ENCODE measurements at places on chromosomes 5 and 9. TPM values are rescaled to one million over a fixed set of nuclear protein-coding genes. Genes with fewer than 3 reads are reported as not detected.

- H3K4me1 ChIP-seq = peaks cover 60% of the 10 kb centered on the region
- no peak overlapping the region for H3K4me3 ChIP-seq
- H3K27ac ChIP-seq = no peak overlapping the region
- DNase-seq = no peak
Observed at GRCh38 chr5:16726538-16726946, 109.7 kb upstream of the RETREG1 start.

The PTTG1 gene
- total RNA-seq = 167 TPM

- no peak overlapping the region for H3K4me3 ChIP-seq
- peaks cover 3% of the 10 kb centered on the region for H3K36me3 ChIP-seq
Observed at GRCh38 chr9:5448461-5449435, 1.6 kb upstream of the CD274 start.

- no peak for DNase-seq
- no peaks in the 10 kb centered on the region for H3K36me3 ChIP-seq
- peaks cover 39% of the 10 kb centered on the region for H3K4me1 ChIP-seq
- H3K27ac ChIP-seq = no peak overlapping the region
- H3K4me3 ChIP-seq = no peak overlapping the region
- no peaks in the 10 kb centered on the region for H3K27me3 ChIP-seq
Observed at GRCh38 chr9:133116346-133117231, 4.5 kb downstream of the RALGDS start.

GRCh38 chr5:43065387-43065947, 25.3 kb upstream of the ANXA2R start:
- DNase-seq = no peak
- no peaks in the 10 kb centered on the region for H3K27me3 ChIP-seq
- peaks cover 31% of the 10 kb centered on the region for H3K4me1 ChIP-seq
- H3K27ac ChIP-seq = peak overlapping the region; percentile 100
- H3K36me3 ChIP-seq = peaks cover 6% of the 10 kb centered on the region

- no peak for DNase-seq
- H3K27me3 ChIP-seq = peaks cover 67% of the 10 kb centered on the region
- H3K4me3 ChIP-seq = peak overlapping the region; percentile 91
- no peaks in the 10 kb centered on the region for H3K36me3 ChIP-seq
- H3K4me1 ChIP-seq = peaks cover 31% of the 10 kb centered on the region
Observed at GRCh38 chr5:84381502-84382362, 2.9 kb downstream of the EDIL3 start.

The CCDC192 gene
- total RNA-seq = 1.3 TPM

DNA sequence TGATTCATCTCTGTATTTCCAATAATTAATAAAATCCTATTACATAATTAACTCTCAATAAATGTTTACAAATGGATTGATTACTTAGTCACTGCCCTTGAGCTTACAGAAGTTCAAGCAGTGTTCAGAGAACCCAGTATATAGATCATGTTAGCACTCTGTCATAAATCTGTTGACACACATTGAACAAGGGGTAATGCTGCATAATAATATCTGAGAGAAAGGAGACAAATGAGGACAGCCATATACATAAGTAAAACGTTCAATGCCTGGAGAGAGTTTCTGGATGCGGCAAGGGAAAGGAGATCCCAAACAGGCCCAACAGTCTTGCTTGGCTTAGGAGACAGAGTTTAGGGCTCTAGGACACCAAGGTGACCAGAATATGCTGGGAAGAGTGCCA, 270.2 kb downstream of the FBXL17 start:
- DNase-seq = no peak
- no peak overlapping the region for H3K27ac ChIP-seq
- no peak overlapping the region for H3K4me3 ChIP-seq
- peaks cover 6% of the 10 kb centered on the region for H3K4me1 ChIP-seq
- H3K27me3 ChIP-seq = no peaks in the 10 kb centered on the region

The TMEM215 gene
- total RNA-seq = 0.57 TPM

The BRINP1 gene
- 0.86 TPM for total RNA-seq

DNA sequence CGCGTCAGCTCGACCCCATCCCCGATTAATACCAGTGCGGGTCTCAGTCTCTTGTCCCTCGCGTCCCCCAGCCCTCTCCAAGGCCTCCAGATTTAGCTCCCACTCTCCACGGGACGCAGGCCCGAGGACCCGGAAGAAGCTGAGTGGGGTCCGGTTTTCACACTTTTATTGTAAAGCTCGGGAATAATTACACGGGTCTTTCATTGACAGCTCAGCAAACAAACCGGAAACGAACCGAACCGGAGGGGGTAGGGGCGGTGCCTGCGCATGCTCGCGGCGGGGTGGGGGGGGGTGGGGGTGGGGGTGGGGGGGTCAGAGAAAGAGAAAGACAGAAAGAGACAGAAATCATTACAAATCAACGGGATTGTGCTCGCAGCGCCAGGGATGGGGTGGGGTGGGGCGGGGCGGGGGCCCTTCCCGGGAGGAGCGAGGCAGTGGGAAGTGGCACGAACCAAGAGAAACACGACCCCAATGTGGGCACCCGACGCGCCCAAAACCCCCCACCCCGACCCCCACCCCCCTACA, 27.9 kb downstream of the PCDH1 start:
- H3K4me1 ChIP-seq = peaks cover 29% of the 10 kb centered on the region
- no peak for DNase-seq
- peak overlapping the region; percentile 92 for H3K4me3 ChIP-seq

- no peak overlapping the region for H3K4me3 ChIP-seq
- no peaks in the 10 kb centered on the region for H3K4me1 ChIP-seq
- no peaks in the 10 kb centered on the region for H3K27me3 ChIP-seq
- no peak overlapping the region for H3K27ac ChIP-seq
Observed at GRCh38 chr5:84478603-84479002, 93.9 kb upstream of the EDIL3 start.

The ALDOB gene
- total RNA-seq = not detected

DNA sequence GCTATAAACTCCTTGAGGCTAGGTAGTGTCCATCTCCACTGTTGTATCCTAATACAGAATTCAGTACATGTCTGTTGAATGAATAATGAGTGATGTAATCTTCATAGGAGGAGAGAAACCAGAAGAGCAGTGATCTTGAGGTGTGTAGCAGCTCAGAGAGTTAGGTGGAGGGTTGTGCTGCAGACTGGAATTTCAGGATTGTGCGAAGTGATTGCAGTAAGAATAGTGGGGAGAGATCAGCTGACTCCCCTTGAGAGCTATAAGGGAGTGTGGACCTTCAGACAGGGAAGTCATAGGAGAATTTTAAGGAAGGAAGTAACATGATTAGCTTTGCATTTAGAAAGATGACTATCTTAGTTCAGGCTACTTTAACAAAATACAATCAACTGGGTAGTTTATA, 4.4 kb downstream of the SNX24 start:
- DNase-seq = no peak
- peak overlapping the region; percentile 1 for H3K27ac ChIP-seq
- H3K4me1 ChIP-seq = peaks cover 45% of the 10 kb centered on the region
- peaks cover 1% of the 10 kb centered on the region for H3K27me3 ChIP-seq

The CEL gene
- total RNA-seq = 3.5 TPM

- DNase-seq = no peak
- H3K4me3 ChIP-seq = no peak overlapping the region
- H3K27me3 ChIP-seq = peaks cover 18% of the 10 kb centered on the region
- no peaks in the 10 kb centered on the region for H3K36me3 ChIP-seq
- H3K4me1 ChIP-seq = no peaks in the 10 kb centered on the region
Observed at GRCh38 chr5:110909415-110909814, 162.1 kb upstream of the TSLP start.

- H3K27me3 ChIP-seq = no peaks in the 10 kb centered on the region
- no peak overlapping the region for H3K4me3 ChIP-seq
- H3K4me1 ChIP-seq = no peaks in the 10 kb centered on the region
- no peak for DNase-seq
- H3K36me3 ChIP-seq = peaks cover 2% of the 10 kb centered on the region
Observed at GRCh38 chr5:168427224-168427623, 59.0 kb upstream of the RARS1 start.

The ADCY2 gene
- total RNA-seq = 3.5 TPM

The LHFPL2 gene
- 15.0 TPM for total RNA-seq

The GBA2 gene
- total RNA-seq = 95.9 TPM

The MFAP3 gene
- total RNA-seq = 38.2 TPM

The EFNA5 gene
- total RNA-seq = 42.2 TPM

- H3K4me1 ChIP-seq = peaks cover 20% of the 10 kb centered on the region
- peaks cover 2% of the 10 kb centered on the region for H3K36me3 ChIP-seq
- no peak for DNase-seq
- H3K27me3 ChIP-seq = peaks cover 93% of the 10 kb centered on the region
Observed at GRCh38 chr5:135030123-135030955, 3.7 kb downstream of the PITX1 start.

DNA sequence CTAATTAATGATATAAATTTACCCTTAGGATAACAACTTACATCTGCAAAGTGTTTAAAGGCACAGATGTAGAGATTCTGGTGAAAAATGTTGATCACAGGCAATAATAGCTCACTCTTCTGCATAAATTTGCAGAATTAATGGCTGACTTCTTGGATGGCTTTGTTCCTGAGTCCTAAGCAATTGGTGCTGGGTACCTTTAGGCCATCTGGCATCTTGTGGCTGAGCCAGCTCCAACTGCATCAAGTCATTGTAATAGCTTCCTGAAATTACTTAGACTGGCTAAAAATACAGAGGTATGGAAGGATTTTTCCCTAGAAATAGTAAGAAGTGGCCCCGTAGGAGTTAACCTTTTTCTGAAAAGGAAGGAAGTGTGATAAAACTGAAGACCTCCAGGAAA, 118.3 kb upstream of the MINAR2 start:
- no peak overlapping the region for H3K27ac ChIP-seq
- no peak for DNase-seq
- no peaks in the 10 kb centered on the region for H3K27me3 ChIP-seq
- H3K4me3 ChIP-seq = no peak overlapping the region
- H3K36me3 ChIP-seq = peaks cover 4% of the 10 kb centered on the region

DNA sequence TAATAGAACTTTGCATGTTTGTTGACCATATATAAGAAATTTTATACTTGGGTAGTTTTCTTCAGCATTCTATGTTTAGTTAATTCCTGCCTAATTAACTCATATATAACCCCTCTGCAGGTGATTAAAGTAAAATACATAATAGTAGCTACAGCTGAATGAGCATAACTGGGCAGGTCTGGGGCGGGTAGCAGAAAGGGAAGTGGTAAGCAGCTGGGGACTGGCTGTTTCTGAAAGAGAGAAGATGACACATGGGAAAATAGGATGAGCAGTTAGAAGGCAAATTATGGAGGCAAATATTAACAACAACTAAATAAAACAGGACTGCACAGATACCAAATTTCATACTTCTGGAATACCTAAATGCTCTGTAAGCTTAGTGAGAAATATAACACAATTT, 128.1 kb downstream of the CPLANE1 start:
- H3K27ac ChIP-seq = no peak overlapping the region
- H3K27me3 ChIP-seq = no peaks in the 10 kb centered on the region
- no peak overlapping the region for H3K4me3 ChIP-seq
- H3K4me1 ChIP-seq = no peaks in the 10 kb centered on the region
- peaks cover 20% of the 10 kb centered on the region for H3K36me3 ChIP-seq

GRCh38 chr5:175738602-175739133, 80.8 kb downstream of the HRH2 start:
- H3K4me3 ChIP-seq = no peak overlapping the region
- H3K36me3 ChIP-seq = no peaks in the 10 kb centered on the region
- H3K4me1 ChIP-seq = peaks cover 3% of the 10 kb centered on the region
- no peak for DNase-seq
- H3K27ac ChIP-seq = peak overlapping the region; percentile 19

The ELOVL7 gene
- total RNA-seq = 0.96 TPM

The CCDC171 gene
- 7.2 TPM for total RNA-seq

The RXFP3 gene
- 0.12 TPM for total RNA-seq

The TESK1 gene
- 42.7 TPM for total RNA-seq

DNA sequence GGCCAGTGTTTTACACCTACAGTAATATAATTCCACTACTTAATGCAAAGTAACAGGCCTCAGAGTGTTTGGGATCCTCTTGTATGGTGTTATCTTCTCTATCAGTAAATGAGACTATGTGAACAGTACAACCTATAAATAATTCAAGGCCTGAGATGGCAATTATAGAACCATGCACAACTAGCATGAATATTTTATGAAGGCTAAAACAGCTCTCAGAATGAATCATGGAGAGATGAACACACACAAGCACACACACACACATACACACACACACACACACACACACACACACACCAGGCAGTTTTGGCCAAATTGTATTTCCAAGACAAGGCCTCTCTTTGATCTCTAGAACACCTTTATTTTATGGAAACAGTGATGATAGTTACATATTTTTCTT, 224.9 kb downstream of the EBF1 start:
- H3K27me3 ChIP-seq = no peaks in the 10 kb centered on the region
- peaks cover 23% of the 10 kb centered on the region for H3K4me1 ChIP-seq
- no peak overlapping the region for H3K4me3 ChIP-seq

DNA sequence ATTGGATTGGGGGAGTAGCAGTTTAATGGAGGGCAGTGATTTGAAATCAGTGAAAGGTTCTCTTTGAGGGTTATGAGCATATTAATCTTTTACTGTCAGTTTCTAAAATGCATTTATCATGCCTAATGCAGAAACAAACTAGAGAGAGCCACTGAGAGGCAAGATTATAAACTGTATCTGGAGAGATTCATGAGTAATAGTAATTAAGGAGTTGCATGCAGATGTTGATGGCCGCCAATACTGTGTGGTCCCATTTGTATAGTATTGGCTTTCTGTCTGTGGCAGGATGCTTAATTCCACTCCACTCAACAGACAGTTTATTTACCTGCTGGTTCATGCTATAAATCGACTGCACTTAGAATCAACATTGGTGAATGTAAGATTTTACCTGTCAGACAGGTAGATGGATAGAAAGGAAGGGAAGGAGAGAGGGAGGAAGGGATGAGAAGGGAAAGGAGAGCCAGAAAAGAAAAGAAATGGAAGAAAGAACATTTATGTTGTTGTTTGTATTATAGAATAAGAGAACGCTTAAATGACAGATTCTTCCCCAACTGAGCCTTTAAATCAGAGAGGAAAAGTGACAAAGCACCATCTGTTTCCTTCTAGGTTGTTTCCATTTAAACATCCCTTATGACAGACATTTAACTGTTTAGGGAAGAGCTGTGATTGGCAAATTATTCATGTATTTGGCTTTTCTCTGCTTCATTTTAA, 146.5 kb downstream of the PAM start:
- H3K4me3 ChIP-seq = no peak overlapping the region
- no peaks in the 10 kb centered on the region for H3K27me3 ChIP-seq
- no peak for DNase-seq
- peak overlapping the region; percentile 90 for H3K27ac ChIP-seq
- H3K4me1 ChIP-seq = peaks cover 8% of the 10 kb centered on the region

DNA sequence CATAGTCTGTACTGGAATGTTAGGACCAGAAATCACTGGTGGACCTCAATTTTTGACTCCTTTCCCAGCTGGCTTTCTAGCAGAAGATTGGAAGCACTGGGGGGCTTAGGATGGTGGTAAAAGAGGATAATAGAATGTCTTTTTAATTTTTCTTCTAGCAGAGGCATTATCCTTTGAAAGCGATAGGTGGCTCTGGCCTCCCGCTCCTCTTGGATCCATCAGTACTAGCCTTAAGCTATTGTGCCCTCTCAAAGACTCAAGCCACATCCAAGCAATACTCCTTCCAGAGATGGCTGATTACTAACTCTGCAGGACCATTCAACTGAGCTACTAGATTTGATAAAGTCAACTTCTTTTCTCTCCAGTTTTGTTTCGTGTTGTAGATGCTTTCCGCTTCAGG, 610.6 kb downstream of the CDH12 start:
- H3K27ac ChIP-seq = no peak overlapping the region
- no peak for DNase-seq
- no peaks in the 10 kb centered on the region for H3K4me1 ChIP-seq
- H3K36me3 ChIP-seq = no peaks in the 10 kb centered on the region
- H3K4me3 ChIP-seq = no peak overlapping the region
- no peaks in the 10 kb centered on the region for H3K27me3 ChIP-seq

The KCNT1 gene
- not detected for total RNA-seq

The BTNL9 gene
- total RNA-seq = not detected

The PHF24 gene
- total RNA-seq = 0.63 TPM

GRCh38 chr9:115349542-115349941, 231.6 kb upstream of the TNC start:
- H3K36me3 ChIP-seq = no peaks in the 10 kb centered on the region
- no peaks in the 10 kb centered on the region for H3K4me1 ChIP-seq
- no peaks in the 10 kb centered on the region for H3K27me3 ChIP-seq
